ENCODE measurements at places on chromosomes 7 and 10.

DNA sequence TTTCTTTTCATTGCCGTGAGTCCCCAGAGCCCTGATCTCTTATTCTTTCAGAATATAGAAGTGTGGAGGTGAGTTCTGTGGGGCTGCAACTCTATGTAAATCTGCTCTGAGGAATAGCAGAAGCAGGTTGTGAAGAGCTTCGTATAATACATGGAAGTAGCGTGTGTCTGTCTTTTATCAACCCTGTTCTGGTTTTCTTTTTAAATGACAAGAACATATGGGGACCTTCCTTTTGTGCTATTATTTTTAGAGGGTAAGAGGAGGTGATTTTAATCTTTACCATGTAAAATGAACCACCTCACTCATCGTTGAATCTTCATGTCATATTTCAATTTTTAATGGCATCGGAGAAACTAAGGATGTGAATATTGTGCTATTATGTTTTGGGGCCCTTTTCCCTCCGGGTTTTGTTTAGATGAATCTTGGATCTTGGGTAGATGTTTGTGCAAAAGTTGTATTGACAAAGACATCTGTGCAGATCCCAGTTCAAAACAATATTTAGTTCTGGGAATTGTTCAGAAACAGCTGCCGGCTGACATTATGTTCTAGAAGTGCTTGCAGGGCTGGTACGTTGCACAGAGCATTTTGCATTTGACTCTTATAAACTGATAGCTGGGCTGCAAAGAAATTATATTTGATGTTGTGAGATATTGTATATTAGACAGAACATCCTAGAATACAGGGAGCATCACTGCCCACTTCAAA, 46.7 kb downstream of the PLXDC2 start:
- no peak for DNase-seq

- no peak for DNase-seq
Measured at GRCh38 chr7:33790746-33791145, 114.6 kb upstream of the BMPER start.

GRCh38 chr7:127588697-127589482, 679 bp downstream of the ARF5 start:
- DNase-seq, result peak; percentile 58

DNA sequence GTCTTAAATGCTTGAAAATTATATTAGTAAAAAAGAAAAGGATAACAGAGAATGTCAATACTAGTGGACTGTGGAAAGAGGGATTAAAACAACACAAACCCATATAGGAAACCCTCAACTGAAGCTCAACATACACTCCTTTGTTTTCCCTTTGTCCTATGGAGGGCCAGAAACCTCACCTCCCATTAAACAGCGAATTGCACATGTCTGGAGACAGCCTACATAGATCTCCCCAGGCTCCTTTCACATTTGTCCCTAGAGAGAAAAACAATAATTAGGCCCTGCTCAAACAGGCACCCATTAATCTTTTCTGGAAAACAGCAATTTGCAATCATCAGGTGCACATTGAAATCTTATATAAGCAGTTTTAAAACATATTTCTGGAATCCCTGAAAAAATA, 87.6 kb upstream of the SEMA3D start:
- no peak for DNase-seq

All from hematopoietic multipotent progenitor cell treated with erythropoietin and hydrocortisone succinate and interleukin-3 and kit ligand, for 8 days (in vitro differentiated cells).